ENCODE measurements at places on chromosomes 1 and 21.

DNA sequence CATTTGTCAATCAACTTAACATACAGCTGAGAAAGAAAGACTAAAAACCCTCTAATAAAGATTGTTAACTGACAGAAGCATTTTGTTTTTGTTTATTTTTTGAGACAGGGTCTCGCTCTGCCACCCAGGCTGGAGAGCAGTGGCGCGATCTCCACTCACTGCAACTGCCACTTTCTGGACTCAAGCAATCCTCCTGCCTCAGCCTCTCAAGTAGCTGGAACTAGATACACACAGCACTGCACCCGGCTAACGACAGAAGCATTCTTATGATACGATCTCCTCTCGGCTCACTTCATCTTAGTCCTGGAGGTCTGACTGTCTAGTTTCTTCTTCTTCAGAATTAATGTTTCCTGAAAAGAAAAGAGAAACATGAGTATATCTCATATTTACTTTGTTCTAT lies 23.5 kb downstream of the RSPH1 start:
- DNase-seq: no peak

DNA sequence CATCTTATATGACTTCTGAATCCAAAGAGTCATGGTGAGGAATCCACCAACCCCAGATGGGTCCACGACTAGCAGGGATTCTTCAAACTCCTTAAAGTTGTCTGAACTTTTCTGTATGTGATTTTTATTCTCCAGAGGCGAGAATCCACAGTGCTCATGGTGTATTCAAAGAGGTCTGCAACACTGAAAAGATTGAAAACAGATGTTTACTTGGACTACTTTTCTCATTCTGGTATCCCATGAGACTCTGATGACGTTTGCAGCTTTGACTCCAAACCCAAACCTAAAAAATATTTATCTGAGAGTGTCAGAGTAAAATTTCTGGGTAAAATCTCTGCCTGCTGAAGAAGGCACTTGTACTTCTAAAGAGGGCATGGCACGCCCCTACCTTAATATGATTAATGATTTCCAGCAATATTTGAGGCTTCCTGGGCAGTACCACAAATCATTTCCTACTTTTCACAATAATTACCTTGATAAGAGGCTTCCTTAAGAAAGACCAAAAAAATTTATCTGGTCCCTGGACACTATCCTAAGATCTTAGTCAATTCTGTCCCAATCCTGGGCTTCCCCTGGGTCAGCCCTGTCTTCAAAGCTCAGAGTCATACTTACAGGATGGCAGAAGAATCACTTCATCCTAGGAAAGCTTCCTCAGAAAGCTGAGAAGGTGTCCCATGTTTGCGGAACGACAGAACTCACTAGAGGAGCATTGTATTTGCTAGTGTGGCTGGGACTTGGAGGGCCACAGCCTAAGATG lies 76.5 kb upstream of the MAP10 start:
- DNase-seq: no peak

DNA sequence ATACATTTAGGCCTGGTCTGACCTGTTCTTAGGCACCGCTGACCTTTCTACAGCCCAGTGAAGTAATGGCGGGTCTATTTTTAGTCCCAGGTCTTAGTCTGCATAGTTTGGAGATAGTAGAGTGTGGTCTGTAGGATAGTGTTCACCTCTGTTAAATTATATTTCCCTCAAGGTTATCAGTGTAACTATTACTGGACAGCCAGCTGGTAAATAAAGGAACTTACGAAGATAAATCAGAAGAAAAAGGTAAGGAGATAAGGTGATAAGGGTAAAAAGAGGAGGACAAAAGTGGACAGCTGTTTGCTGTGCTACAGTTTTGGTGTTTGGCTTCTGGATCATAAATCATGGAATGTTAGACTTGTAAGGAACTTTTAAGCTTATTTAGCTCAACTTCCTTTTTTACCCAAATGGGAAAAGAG lies 8.7 kb downstream of the XPR1 start:
- DNase-seq: no peak

GRCh38 chr1:109338608-109339007 lies 31.8 kb upstream of the MYBPHL start:
- DNase-seq: no peak

DNA sequence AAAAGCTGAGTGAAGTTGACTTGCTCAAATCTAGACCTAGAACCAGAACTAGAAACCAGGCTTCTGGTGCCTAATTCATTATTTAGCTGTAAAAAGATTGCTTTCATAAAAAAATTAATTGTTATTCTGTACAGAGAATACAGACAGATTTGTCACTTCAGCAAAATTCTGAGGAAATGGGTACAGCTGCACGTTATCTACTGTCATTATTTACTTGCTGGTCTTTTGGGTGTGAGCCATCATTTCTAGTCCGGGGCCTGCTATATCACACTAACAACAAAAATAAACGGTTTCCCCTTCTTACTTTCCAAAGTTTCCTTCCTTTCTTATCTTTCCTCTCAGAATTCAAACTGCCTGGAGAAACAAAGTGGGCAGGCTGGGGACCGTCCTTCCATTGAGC lies 68.3 kb downstream of the PTGER3 start:
- DNase-seq: no peak

- DNase-seq: no peak
Observed at GRCh38 chr1:243345205-243345604, 89.4 kb downstream of the SDCCAG8 start.

GRCh38 chr1:16215882-16216753 lies 3.7 kb upstream of the ARHGEF19 start:
- peak; percentile 92 for DNase-seq

DNA sequence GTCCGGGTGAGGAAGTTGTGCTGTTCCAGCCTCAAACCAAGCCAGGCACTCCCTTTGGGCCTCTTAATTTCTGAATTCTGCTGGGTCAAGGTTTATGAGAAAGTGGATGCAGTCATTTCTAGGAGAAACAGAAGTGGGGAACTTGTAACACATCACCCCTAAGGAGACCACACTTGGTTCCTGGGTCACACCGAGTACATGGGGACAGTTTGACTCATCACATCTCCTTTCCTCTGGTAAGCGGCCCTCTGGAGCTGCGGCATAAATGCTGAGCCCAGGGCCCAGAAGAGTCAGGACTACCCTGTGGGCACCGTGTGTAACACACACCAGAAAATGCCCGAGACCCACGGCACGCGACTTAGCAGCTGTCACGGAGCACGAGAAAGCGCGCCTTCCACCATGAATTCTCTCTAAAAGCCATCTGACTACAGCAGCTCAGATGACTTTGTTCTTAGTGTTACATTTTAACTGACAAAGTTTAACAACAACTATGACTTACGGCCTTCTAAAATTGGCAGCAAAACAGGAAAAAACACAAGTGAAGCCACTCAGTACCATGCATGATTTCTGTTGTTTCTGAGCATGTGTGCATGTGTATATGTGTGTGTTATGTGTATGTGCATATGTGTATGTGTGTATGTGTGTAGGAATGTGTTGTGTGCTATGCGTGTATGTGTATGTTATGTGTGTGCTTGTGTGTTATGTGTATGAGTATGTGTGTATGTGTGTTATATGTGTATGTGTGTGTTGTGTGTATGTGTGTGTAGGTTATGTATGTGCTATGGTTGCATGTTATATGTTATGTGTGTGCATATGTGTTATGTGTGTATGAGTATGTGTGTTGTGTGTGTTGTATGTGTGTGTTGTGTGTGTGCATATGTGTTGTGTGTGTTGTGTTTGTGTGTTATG lies 50.8 kb downstream of the TOMM20 start:
- DNase-seq: no peak

DNA sequence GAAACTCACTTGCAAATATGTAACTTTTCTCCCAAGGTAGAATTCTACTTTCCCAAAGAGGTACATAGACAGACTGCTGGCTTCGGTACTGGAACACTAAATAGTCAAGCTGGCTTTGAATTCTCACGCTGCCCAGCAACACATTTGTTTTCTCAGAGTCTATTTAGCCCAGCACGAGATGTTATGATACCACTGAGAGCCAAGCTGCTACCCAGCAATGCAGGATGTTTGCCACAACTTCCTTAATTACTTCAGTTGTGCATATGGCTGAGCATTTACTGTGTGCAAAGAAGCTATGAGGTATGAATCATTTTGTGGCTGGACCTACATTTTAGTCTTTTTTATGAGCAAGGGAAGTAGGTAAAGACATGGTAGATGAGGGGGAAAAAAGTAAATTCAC lies 793.2 kb downstream of the PLA2G4A start:
- DNase-seq: no peak

GRCh38 chr1:159211331-159212136 lies 6.9 kb downstream of the ACKR1 start:
- peak; percentile 68 for DNase-seq

DNA sequence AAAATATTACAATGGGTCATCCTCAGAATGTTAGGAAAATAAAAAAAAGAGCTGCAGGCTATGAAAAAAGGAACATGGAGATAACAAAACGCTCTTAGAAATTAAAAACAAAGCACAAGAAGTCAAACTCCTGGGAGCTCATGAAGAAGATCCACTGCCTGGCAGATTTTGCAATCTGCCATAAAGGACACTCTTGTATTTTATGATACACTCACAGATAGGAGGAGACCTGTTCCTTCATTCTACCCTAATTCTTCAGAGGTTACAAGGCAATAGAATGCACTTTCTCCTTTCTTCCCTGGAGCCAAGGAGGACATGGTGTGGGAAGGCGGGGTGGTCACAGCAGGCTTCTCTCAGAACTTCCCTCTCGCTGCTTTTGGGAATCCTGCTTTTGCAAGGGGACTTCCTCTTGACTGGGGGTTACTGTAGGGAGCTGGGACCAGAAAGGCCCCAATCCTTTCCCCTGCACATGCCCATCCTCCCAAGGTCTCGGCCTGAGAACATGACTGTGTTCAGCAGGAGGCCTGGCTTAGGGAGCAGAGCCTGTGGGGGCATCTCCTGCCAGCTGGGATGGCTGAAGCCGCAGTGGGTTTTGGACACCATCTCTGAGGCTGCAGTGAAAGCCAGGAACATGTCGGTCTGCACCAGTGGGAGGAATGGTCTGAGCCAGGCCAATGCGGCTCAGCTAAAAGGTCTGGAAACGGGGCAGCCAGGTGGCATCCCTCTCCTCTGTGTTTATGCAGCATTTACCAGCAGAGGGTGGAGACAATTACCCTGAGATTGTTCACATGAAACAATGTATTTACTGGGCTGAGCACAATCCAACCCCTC lies 44.8 kb downstream of the GPR161 start:
- no peak for DNase-seq

GRCh38 chr21:45259206-45259840 lies 28.4 kb downstream of the POFUT2 start:
- no peak for DNase-seq

- no peak for DNase-seq
Observed at GRCh38 chr1:58568271-58568860, 8.7 kb downstream of the TACSTD2 start.

GRCh38 chr1:116508984-116509980 lies 61.5 kb downstream of the CD58 start:
- DNase-seq: no peak

DNA sequence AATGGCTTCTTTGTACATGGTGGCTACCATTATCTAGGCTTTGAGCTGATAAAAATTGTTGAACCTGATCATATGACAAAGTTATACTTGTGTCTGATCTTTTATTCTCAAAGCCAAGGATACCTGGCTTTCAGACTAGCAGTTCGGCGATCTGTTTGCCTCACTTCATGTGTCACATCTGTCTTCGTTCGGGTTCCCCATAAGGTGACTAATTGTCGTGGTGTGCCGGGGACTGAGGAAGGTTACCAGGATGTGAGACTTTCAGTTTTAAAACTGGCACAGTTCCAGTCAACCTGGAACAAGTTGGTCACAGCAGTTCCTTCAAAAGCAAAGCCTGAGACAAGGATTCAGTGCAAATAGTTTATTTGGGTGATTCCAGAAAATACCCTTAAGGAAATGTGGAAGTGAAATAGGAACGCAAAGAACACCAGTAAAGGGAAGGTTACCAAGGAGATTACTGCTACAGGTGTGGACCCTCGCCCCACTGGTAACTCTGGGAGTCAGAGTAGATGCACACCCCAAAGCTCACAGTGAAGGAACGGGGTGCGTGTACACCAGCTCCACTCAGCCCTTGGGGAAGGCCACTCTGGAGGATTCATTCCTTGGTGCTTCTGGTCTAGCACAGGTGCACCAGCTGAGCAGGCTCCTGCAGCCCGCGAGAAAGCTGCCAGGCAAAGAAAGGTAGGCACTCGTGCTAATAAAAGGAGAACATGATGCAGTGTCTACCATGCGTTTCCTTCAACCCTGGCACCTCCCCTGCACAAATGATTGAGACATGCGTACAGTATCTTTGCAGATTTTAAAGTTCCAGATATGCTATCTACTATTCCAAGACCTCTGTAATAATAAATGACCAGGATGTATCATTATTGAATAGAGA lies 69.0 kb downstream of the VWA5B1 start:
- DNase-seq: peak; percentile 95

GRCh38 chr1:77834771-77835334 lies 53.6 kb upstream of the NEXN start:
- DNase-seq: no peak

DNA sequence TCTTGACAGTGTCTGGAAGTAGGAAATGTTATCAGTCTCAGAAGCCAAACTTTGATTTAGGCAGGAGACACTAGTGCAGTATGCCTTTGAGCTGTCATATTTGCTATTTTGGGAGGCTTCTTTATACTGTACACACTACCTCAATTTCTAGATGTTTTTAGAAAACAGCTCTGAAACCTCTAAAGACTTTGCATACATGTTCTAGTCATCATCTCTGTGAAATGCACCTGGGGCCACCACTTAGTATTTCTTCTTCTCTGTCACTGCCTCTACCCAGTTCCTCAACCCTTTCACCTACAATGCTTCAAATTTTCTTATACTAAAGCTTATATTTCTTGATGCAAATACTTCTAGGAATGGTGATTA lies 29.1 kb upstream of the PLA2G4A start:
- no peak for DNase-seq

DNA sequence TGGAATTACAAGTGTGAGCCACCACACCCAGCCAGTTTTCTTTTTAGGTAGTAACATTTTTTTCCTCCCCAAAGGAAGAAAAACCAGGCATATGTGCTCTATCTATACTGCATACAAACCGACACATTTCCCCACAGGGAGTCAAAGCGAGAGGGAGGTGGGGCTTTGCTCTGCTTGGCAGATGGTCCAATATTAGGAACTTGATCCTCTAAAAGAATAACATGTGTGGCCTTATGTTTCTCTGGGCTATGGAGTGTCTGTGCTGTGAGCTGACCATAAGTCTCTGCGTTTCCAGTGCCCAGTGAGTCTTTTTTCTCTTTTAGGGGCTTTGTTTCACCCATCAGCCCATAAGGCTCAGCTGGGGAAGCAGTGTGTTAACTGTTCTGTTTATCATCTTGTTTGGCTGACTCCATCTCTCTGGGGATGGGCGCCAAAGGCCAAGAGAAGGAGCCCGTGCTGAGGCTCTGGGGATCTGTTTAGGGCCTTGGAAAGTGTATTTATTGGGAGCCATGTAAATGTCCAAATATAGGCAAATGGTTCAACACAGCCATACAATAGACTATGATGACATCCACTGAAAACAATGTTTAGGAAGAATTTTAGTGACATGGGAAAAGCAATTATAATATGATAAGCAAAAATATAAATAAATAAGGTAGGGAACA lies 20.2 kb downstream of the LMOD1 start:
- DNase-seq: no peak

Measured in RPMI8226 (cell line).